NCI-H526 (cell line): ENCODE measurements at places on chromosomes 7 and 10.

- DNase-seq, result no peak
These were observed 17.6 kb downstream of the ARHGAP19 start for GRCh38 chr10:97274828-97275227.

- DNase-seq, result no peak
These were observed 1.6 kb downstream of the RASSF4 start for GRCh38 chr10:44961230-44961571.

DNA sequence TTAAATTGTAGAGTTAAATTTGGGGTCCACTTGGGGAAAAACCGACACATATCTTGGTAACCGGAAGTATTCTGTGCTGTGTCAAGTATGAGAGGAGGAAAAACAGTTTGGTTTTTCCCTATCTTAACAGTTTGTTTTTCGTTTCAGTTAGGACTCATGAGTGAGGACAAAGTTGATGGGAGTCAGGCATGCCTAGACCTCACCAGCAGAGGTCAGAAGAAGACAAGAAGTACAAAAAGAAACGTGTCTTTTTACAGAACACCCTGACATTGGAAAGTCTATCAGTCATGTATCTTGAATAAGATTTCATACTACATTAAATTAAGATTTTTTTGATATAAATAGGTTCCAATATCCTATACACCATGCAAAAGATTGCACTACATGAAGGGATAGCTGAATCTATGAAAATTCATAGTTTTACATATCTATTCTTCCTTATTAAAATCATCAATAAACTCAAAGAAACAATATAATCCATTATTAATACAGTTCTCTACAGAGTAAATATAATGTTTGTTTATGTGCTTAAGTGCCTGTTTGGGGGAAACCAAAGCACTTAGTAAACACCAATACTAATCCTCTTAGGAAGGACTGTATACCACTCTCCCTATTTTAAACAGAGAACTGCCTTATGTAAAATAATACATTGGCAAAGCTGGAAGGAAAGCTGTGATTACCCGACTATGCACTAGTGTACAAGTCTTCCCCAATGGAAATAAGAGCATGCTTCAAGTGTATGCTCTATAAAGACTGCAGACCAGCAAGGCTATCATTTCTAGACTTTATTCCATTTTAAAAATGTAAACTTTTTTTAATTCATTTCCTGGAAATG lies 95.6 kb downstream of the USP6NL start:
- no peak for DNase-seq

DNA sequence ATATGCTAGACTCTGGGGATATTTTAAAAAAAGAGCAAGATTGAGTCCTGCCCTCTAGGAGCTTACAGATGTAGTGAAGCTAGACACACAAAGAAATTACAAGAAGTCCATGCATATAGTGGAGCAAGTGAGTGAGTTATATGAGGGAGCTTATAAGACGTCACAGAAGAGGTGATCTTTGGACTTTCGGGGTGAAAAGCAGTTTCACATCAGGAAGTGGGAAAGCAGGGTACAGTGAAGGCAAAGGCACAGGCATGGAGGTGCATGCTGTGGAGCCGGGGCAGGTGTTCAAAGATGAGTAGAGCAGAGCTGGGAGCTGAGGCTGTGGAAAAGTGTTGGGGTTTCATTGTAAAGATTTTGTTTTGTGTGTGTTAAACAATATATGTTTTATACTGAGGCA lies 38.5 kb upstream of the EXOC6 start:
- no peak for DNase-seq

DNA sequence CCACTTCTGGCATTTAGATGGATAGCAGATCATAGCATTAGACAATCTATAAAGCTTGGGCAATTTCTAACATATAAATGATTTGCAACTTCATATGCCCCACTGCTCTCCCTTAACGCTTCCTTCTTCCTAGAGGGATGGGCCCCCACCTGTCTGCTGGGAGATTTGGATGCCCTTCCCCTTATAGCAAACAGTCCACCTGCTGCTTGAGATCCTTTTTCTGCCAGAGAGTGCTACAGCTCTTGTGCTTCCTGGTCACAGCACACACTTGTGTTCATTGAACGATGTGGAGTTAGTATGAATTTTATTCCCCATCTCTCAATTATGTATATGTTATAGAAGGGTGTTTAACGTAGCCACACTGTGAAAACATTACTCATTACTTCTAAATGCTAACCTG lies 10.4 kb upstream of the PCGF5 start:
- DNase-seq, result no peak

DNA sequence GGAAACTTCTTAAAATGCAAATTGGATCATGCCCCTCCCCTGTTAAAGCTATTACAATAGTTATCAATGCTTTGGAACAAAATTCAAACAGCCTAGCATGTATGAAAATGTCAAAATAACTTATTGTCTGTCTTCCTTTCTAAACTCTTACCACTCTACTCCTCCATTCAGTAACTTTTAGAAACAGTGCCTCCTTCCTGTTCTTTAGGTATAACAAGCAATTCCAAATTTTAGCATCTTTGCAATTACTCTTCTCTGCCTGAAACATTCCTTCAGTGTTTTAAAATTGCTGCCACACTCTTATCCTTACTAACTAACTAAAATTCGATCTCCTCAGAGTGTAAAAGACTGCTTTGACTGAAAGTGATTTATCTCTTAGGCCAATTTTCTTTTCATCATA lies 660.4 kb upstream of the LRRTM3 start:
- DNase-seq, result no peak

DNA sequence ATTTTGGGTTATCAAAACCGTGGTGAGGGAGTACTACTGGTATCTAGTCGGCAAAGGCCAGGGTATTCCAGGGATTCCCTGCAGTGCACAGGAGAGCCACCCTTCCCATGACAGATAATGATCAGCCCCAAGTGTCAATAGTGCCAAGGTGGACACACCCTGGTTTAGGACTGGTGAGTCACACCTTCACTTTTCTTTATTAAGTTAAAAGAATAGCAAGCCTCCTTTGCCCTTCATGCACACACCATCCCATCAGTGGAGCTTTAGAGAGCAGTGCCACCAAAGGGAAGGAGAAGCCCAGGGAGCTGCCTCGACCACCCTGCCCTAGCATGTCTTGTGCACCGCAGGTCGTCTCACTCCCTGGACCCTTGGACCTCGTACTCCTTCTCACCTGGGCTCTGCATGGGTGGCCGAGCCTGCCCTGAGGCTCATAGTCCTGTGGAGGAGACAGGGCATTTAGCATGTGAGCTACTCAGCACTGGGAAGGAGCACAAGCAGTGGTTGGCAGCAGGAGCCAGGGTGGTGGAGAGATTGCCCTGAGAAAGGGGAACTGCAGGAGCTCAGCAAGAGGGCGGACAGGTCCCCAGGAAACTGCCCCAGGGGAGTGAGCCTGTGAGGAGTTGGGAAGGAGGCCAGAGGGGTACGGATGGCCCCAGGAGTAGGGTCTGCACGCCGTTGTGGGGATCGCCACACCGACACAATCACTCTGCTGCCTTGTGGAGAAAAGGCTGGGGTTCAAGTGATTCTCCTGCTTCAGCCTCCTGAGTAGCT lies 17.4 kb downstream of the UBE2D4 start:
- DNase-seq, result no peak

GRCh38 chr7:80781561-80781979 lies 137.3 kb downstream of the SEMA3C start:
- no peak for DNase-seq

DNA sequence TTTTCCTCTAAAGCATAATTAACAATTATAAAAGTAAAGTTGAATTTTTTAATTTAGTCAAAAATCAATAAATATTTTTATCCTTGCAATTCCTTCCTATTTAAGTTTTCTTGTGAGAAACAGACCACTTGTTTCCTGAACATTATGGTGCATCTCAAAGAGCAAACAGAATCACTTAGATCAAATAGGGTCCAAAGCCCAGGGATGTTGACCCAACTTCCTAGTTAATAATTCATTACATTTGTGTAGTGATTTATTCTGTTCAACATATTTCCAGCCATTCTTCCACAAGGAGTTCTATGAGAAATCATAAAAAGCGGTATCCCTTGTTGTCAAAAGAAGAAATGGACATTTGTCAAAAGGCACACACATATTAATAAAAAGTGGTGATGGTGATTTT lies 315.6 kb downstream of the LRRTM3 start:
- DNase-seq, result no peak

DNA sequence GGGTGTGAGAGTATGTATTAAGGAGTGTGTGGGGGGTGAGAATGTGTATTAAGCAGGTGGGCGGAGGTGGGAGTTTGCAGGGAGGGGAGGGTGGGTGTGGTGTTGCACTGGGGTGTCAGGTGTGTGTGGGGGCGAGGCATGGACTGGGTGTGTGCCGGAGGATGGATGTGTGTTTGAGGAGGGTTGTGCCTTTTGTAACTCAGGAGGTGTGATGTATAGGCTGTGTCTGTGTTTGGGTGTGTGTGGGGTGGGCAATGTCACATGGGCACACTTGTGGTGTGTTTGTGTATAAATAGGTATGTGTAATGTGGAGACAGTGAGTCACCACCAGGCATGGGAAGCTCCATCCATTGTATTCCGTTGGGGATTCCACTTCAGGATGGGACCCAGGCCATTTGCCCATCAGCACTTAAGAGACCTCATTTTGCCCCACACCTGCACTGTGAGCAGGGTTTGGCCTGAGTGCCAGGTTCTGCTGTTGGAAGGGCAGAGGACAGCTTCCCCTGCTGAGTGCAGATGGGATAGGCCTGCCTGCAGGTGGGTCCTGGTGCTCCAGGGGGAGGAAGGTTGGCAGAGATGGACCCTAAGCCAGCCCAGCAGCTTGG lies 5.8 kb downstream of the UNC5B start:
- no peak for DNase-seq

- DNase-seq, result no peak
These were observed 6.6 kb downstream of the CHCHD2 start for GRCh38 chr7:56099653-56100052.

DNA sequence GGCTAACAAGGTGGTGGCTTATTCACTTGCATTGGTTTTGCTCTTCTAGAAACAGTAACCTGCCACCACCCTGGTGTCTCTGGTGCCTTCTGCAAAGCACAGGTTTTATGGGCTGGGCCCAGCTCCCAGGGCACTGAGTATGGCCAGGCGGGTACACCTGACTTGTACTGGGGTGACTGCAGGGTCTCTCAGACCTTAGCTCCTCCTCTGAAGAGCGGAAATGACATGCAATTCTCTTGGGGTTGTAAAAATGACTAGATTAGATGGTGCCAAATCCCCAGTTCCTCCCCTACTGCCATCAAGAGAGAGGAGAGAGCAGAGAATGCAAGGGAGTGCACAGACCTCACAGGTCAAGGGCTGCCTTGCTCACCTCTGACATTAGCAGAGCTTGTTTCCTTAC lies 14.7 kb downstream of the ESYT2 start:
- DNase-seq, result no peak

DNA sequence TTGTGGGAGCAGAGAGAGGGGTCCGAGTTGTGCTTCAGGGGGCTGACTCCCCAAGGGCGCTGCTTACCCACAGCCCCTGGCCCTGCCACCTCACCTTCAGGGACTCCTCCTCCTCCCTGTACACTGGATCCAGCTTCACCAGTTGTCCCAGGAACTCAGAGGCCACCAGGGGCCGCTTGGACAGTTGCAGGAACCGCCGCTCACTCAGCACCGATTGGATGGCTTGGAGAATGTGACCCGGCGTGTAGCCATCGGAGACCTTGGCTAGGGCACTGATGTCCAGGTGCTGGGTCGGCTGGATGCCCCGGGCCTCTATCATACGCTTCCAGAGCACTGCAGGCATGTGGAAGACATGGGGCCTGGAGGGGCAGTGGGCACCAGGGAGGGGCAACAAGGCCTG lies 4.5 kb upstream of the ASB10 start:
- DNase-seq, result no peak

DNA sequence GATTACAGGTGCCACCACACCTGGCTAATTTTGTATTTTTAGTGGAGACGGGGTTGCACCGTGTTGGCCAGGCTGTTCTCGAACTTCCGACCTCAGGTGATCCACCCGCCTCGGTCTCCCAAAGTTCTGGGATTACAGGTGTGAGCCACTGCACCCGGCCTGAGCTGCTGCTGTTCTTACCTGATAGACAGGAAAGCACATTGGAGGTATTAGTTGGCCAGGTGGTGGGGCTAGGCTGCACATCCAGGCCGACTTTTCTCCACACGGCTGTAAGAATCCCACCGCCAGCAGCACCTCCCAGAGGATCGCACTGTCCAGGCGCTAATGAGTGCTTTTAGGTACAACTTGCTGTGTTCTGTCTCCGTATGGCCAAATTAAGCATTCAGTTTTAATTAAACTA lies 112.6 kb downstream of the WDR37 start:
- no peak for DNase-seq

DNA sequence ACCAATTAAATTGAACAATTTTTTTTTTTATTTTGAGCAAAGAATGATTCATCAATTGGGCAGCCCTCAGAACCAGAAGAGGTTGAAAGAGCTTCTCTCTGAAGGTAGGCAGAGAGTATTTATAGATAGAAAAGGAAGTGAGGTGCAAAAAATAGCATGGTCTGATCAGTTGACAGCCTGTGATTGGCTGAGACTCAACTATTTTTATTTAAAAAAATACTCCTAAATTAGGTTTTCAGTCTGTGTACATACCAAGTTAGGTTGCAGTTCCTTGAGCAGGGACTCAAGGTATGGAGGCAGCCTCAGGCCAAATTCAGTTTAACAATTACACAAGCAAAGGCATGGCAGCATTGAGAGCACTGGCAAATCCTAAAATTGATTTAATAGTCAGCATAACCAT lies 1074.7 kb downstream of the SORCS1 start:
- DNase-seq, result no peak
